CD4-positive, alpha-beta T cell treated with Interleukin-4 for 4 hours (primary cell): ENCODE measurements at places on chromosomes 3 and 15.

DNA sequence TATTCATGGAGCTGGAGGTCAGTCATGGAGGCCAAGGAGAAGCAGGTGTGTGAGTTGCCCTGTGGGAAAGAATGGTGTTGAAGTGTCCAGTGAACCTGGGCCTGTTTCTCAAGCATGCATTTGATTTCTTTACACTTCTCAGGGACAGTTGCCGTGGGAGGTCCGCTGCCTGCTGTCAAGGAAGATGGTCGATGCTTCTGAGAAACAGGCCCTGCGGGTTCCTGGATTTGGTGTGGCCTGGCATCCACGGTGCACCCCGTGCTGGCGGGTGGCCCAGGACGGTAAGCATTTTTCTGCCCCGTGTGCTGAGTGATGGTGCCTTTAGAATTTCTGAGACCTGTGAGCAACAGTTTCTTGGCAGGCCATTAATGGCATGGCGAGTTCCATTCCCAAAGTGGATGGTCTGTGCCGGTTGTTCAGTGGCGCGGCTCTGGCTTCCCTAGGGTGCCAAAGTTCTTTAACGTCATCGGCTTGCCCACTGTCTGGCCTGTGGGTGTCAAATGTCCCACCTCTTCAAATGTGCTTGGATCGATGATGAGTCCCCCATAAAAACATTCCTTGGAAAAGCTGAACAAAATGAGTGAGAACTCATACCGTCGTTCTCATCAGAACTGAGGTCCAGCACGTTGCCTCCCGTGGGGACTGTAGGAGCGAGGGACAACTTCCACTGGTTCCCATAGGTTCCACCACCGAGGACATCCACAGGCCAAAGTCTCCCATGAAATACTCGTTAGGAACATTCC is 107.2 kb downstream of the SNRPN start:
- DNase-seq: no peak

DNA sequence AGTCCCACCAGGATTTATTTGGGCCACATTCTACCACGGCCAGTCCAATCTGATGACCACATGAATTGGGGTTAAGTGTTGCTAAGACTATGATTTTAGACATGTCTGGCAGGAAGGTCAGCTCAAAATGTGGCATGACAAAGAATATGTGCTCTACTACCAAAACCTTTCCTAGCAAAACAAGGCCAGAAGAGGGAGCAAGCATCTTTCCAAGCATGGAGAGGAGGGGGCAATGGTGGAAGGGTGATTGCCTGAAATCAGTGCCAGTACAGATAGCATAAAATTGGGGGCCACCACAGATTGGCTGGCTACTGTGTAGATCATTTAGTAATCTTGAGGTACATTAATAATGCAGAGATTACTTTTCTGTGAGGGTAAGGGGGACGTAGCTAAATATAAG is 43.2 kb downstream of the TMEM39A start:
- no peak for DNase-seq

DNA sequence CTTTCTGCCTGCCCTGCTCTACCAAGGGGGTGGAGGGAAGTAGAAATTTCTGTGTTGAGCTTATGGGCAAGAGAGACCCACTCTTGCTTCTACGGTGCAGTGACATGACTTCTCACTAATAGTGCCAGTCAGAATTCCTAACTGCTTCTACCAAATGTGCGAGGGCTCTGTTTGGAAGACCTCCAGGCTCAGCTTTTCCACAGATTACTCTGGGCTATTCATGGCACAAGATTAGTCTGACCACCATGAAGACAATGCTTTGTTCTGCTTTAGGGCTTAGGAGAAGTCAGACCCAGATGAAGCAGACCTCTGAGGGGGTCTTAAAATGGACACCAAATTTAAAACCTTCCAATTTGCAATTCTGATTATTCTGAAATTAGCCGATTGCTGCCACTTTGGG is 195.9 kb upstream of the TBC1D5 start:
- DNase-seq: no peak

GRCh38 chr15:85534031-85534430 is 153.6 kb downstream of the AKAP13 start:
- peak; percentile 42 for DNase-seq

DNA sequence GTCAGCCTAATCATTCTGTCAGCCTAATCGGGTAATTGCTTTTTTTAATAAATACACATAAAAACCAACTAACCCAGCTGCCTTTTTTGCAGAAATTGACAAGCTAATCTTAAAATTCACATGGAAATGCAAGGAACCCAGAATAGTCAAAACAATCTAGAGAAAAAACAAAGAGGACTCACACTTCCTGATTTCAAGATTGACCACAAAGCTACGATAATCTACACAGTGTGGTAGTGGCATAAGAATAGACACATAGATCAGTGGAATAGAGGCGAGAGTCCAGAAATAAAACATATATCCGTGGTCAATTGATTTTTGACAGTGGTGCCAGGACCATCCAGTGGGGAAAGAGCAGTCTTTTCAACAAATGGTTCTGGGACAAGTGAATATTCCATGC is 2.4 kb upstream of the C3orf20 start:
- no peak for DNase-seq

- no peak for DNase-seq
Observed at GRCh38 chr3:128814060-128814459, 65.4 kb upstream of the ACAD9 start.

DNA sequence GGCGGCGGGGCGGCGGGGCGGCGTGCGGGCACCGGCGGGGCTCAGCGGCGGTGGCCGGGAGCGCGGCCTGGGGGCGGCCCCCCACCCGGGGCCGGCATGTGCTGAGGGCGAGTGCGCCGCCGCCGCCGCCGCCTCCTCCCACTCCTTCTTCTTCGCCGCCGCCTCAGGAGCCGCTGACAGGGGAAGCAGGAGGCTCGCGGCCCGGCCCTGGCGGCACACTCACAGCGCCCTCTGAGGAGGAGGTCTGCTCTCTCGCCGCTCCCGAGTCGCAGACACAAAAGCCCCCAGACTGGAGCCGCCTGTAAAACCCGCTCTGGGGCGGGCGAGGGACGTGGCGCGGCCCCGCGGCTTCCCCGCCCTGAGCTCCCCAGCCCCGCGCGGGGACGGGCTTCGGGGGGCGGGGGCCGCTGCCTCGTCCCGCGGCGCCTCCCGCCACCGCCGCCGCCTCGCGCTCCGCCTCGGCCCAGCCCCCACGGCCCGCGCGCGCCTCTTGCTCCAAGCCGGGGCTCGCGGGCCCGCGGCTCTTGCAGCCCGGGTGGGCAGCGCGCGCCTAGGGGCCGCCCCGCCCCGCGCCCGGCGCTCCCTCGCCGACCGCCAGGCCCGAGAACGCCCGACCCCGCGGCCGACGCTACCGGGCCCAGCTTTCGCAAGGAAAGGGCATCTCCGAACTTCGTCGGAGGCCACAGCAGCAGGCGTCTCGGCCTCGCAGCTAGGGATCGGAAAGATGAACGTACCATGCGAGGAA is at the start of gene PYGO1:
TSS of gene PYGO1 (minus strand) at position 276 of the 745 bp plus-strand sequence. CDS start 462 bp downstream, outside the sequence.
- peak; percentile 2 for DNase-seq

GRCh38 chr3:51671734-51672475 is 853 bp downstream of the TEX264 start:
- DNase-seq: peak; percentile 52

- DNase-seq: no peak
Observed at GRCh38 chr3:109825971-109826810, 488.8 kb upstream of the DPPA4 start.

- DNase-seq: no peak
Observed at GRCh38 chr3:160135851-160136250, 89.4 kb upstream of the C3orf80 start.

DNA sequence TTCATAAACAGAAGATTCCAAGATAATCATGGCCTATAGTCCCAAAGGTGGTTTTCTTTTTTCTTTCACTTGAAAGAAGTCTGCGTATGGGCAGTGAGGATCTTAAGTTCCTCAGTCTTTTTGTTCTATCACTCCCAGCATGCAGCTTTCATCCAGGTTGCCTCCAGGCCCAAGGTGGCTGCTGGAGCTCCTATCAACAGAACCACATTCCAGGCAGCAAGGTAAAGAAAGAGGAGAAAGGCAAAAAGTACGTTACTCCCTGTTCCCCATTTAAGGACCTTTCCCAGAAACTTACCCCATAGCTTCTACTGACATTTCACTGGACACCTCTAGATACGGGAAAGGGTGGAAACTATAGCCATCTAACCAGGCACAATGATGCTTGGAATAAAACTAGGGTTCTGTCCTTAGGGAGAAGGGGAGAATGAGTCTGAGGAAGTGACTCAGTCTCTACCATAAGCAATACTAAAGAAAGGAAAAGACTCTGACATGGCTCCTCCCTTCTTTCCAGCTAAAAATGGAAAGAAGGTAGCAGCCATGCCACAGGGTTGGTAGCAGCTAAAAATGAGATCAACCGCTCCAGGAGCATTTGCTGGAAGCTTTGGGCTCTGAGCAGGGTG is 313.9 kb upstream of the NR2E3 start:
- DNase-seq: no peak

GRCh38 chr3:9061634-9062033 is 98.4 kb upstream of the RAD18 start:
- DNase-seq: no peak

GRCh38 chr3:141795276-141795675 is 32.1 kb downstream of the GRK7 start:
- DNase-seq: no peak

- no peak for DNase-seq
Observed at GRCh38 chr3:157333551-157333991, 103.1 kb upstream of the PTX3 start.

DNA sequence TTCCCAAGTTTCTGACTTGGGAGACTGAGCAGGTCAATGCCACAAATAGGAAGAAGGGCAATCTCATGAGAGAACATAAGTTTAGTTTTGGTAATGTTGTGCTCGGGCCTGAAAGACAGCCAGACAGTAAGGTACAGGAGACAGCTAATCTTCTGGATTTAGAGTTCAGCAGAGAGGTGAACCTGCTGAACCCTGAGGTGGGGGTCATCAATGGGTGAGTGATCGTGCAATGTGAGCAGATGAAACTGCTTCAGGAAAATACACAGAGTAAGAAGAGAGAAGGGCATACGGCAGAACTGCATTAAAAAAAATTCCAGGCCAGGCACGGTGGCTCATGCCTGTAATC is 23.3 kb downstream of the RUBCN start:
- no peak for DNase-seq

DNA sequence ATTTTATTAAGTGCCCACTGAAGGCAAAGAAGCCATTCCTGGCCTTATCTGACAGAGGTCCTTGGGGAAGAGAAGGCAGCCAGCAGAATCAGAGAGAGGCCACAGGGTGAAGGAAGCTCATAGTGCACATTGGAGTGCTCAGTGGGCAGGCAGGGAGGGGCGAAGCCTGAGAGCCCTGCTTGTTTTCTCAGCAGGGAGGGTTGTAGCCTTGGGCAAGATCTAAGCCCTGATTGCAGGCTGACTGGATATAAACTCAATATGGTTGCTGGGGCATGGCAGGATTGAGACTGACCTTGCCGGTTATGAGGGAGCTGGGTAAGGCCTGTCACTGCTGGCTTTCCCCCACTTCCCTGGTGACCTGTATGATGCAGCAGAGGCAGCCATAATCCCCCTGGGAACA is 7.5 kb upstream of the IGSF11 start:
- no peak for DNase-seq

- no peak for DNase-seq
Observed at GRCh38 chr15:61112231-61112630, 116.9 kb downstream of the RORA start.

DNA sequence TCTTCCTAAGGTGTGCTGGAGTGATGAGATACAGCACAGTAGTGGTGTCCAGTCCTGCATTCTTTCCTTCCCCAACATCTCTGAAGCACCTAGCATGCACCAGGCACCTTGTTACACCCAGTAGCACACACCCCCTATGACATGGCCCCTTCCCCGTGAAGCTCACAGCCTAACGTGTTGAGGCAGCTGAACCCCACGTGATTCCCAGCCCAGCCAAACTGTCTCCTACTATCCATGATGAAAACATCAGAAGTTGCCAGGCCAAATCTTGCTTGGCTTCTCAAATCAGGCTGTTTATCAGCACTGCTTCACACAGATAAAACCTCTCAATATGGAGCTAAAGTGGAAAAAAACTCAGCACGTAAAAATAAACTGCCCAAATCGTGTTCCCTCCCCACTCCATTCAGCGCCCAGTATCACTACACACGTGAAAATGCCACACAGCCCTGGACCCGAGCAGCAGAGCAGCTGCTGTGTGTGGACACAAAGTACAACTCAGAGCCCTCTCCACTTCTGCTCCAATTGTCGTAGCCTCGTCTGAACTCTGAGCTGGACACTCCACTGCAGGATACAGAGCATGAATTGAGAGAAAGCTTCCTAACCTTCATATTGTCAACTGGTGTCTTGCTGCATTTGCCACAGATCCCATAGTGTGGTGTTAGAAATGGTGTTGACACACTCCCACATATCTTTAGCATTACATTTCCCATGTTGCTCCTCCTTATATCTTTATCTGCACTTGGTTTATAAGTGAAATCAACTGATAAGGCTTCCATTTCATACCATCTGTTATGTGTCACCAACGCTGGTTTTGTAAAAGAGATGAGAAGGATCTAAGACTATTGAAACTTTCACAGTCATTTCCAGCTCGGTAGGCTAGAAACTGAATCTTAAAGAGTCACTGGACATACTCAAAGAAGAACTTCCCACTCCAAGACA is 279.8 kb downstream of the RORA start:
- DNase-seq: no peak

DNA sequence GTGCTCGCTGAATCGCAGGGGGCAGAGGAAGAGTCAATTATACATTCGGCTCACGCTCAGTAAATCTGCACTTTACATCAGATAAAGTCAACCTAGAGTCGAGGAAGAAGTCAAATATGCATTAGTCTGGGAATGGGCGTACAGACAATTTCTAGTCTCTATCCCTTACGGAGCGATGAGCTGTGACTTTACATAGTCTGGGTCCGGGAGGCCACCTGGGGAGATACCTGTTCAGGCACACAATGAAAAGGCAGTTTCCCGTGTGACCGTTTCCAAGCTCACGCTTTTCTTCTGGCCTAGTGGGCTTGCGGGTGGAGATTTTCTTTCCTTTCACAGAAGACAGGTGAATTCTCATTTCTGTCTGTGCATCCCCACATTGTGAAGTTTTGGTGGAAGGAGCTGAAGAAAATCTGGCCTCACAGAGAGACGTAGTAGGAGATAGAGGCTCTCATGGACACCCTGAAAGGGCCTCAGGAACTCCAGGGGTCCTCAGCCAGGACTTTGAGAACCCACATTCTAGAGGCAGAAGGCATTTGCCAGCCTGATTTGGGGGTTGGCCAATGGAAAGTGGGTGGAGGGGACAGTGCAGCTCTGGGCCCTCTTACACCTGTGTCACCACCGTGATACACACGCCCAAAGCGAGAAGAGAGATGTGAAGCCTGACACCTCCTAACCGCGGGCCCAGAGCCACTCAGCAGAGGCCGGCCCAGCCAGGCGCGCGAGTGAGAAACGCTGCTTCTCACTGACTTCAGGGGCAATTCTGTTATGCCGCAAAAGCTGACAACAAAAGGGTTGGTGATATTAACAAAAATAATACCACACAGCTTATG is 10.7 kb upstream of the OCA2 start:
- DNase-seq: no peak

GRCh38 chr15:64191971-64192830 is 29.4 kb upstream of the PPIB start:
- no peak for DNase-seq

- DNase-seq: no peak
Observed at GRCh38 chr3:115876876-115877614, 253.7 kb downstream of the GAP43 start.
